ENCODE measurements at places on chromosomes 1 and 21. TPM values are rescaled to one million over a fixed set of nuclear protein-coding genes. Genes with fewer than 3 reads are reported as not detected.

OR2L5 gene
- total RNA-seq: not detected

LYST gene
- total RNA-seq: 3.6 TPM

GRCh38 chr1:10814976-10815857 lies 18.8 kb upstream of the CASZ1 start:
- no peaks in the 10 kb centered on the region for H3K4me1 ChIP-seq
- H3K4me3 ChIP-seq: no peak overlapping the region
- H3K36me3 ChIP-seq: no peaks in the 10 kb centered on the region
- DNase-seq: no peak
- H3K27ac ChIP-seq: no peak overlapping the region
- no peaks in the 10 kb centered on the region for H3K27me3 ChIP-seq

DNA sequence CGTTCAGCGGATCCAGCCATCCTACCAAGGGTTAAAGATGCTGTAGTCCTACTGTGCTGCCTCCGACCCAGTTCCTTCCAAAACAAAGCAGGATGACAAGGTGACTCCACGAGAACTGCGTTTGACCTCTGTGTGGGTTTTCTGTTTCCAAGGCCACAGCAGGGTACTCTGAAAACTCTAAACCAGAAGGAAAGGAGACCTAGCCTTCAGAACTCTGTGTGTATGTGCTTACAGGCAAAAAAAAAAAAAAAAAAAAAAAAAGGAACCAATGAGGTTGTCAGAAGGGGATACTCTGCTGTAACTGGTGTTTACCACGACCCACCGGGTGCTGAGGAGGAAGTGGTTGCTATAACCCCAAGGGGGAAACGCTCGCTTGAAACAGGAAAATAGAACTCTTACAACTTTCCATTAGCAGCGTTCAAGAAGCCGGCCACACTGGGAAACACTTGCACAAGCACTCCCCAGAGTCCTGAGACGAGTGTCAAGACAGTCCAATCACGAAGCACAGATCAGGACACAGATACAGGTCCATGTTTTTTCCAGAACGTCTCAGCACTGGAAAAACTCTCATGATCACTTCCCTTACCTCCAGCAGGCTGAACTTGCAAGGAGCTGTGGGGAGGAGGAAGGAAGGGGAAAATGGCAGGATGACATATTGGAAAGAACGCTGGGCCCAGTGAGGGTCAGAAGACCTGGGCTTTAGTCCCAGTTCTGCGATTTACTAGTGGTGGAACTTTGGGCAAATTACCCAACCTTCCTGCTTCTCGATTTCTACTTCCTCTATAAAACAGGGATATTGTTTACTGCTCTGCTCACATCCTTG lies 64.0 kb downstream of the ITPKB start:
- no peaks in the 10 kb centered on the region for H3K27me3 ChIP-seq
- H3K4me1 ChIP-seq: peaks cover 29% of the 10 kb centered on the region
- no peak for DNase-seq
- H3K36me3 ChIP-seq: no peaks in the 10 kb centered on the region
- H3K27ac ChIP-seq: no peak overlapping the region
- no peak overlapping the region for H3K4me3 ChIP-seq

GRCh38 chr1:61210435-61211154 lies 128.2 kb downstream of the NFIA start:
- H3K27ac ChIP-seq: no peak overlapping the region
- no peaks in the 10 kb centered on the region for H3K4me1 ChIP-seq
- H3K4me3 ChIP-seq: no peak overlapping the region
- no peaks in the 10 kb centered on the region for H3K27me3 ChIP-seq

DNA sequence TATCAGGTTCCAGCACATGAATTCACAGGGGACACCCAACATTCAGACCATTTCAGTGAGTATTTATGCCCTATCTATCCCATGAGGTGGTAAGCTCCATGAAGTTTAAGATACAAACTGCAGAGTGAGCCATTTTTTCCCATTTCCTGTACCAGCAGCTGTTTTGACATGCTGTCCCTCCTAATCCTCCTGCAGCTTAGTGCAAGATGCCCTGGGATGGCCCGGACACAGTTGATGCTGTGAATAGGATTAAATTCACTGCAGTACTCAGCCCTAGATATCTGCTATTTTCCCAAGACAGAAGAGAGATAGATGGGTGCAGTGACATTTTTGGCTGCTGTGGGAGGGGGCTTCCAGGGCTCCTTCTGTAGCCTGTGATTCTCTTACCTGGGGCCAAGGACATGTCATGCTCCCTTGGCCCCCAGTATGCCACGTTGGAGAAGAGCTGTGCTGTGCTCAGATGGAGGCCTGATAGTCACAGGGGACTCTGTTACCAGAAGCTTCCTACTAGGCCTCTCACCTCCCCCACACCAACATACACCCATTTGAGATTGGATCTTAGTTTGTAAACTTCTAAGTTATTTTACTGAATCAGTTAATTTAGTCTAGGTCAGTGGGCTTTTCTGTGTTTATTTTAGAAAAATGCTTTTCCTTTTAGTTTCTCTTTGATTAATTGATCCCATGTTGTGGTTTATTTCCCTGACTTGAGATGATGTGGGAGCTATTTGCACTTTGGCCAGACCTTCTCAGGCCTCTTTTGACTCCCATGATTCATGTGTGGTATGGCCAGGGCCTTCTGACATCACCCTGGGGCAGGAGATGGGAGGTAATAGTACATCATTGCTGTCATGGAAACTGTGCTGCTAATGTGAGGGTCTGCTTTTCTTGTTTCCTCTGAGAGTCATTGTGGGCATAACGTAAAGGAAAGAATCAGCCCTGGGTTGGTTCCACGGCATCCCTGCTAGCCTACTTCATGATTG lies 92.6 kb downstream of the ST3GAL3 start:
- H3K4me1 ChIP-seq: no peaks in the 10 kb centered on the region
- no peak overlapping the region for H3K27ac ChIP-seq
- H3K36me3 ChIP-seq: no peaks in the 10 kb centered on the region
- DNase-seq: no peak

KRTAP19-1 gene
- total RNA-seq: not detected

CD1B gene
- not detected for total RNA-seq

DNA sequence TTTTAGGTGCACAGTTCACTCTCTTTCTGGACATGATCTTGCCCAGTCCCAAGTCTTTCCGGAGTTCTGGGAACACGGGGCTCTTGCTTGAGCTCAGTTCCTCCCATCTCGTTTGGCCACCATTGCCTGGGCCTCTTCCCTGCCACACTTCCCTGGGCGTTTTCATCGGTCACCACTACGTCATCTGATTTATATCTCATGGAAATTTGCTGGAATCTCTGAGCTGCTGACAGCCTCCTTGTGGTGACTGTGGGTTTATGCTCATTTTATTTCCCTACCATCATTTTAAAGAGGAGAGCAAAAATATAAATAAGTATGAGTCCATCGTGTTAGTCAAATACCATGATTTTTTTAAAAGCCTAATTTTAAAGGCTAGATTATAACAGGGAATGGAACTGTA lies 449.1 kb upstream of the KAZN start:
- no peaks in the 10 kb centered on the region for H3K27me3 ChIP-seq
- no peak for DNase-seq
- H3K4me3 ChIP-seq: no peak overlapping the region

DNA sequence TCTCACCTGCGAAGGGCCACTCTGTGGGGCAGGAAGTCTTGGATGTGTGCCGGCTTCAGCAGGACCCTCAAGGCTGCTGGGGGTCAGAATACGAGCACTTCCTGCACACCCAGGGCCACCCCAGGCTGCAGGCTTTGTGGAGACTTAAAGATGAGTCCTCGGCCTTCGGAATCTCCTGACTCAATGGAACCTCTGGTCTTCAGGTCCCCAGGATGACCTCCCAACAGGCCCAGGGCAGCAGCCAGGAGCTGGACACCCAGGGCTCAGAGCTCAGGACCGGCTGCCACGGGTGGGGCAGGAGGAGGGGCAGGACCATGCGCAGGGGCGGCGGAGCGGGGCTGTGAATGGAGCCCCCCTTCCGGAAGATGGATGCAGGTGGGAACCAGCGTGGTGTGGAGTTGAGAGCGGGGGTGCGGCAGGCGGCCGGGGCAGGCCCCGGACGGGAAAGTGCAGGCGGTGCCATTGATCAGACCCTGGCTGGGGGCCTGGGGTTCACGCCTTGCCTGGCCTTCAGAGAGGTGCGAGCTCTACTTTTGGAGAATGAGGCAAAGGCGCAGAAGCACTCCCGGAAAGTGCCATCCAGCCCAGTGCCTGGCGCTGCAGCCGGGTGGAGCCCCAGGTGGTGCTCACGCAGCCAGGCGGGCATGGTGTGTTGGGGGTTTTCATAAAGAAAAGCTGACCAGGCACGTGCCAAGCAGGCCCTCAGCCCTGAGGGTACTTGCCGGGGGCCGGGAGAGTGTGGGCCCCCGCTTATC lies 10.4 kb downstream of the COL18A1 start:
- H3K4me1 ChIP-seq: peaks cover 17% of the 10 kb centered on the region
- H3K36me3 ChIP-seq: no peaks in the 10 kb centered on the region

DNA sequence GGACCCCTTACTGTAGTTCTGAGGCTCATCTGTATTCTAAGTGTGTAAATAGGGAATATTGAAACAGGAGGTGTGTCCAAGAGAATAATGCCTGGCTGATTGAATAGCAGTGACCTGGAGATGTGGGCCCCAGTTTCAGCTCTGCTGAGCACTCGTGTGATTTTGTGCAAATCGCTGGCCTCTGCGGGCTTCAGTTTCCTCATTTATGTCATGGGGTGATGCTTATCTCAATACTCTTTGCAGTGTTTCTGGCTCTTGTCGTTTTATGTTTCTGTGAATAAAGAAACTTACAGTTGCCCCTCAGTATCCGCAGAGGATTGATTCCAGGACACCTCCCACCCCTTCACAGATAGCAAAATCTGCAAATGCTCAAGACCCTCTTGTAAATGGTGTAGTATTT lies 5.0 kb downstream of the COG2 start:
- H3K36me3 ChIP-seq: no peaks in the 10 kb centered on the region
- no peak overlapping the region for H3K27ac ChIP-seq
- H3K27me3 ChIP-seq: no peaks in the 10 kb centered on the region

GRCh38 chr1:51644533-51645197 lies 27.8 kb downstream of the OSBPL9 start:
- no peak for DNase-seq
- H3K36me3 ChIP-seq: no peaks in the 10 kb centered on the region
- no peak overlapping the region for H3K27ac ChIP-seq
- H3K4me1 ChIP-seq: peaks cover 24% of the 10 kb centered on the region
- H3K4me3 ChIP-seq: no peak overlapping the region
- no peaks in the 10 kb centered on the region for H3K27me3 ChIP-seq

DNA sequence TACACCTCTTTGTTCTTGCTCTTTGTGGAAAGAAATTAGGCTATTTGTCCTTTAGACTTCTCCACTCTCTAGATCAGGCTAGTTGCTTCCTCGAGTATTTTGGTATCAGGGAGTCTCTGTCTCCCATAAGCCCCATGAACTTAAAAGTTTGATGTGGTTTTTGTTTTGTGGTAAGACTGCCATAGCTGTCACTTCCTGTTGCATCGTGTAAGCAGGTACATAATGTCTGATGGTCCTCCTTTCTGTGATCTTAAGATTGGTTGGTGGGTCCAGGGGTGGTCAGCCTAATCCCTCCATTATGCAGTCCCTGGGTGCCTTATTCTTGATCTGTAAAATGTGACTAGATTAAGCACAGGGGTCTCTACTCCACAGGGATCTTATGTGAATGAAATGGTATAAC lies 23.1 kb downstream of the CD53 start:
- H3K4me1 ChIP-seq: no peaks in the 10 kb centered on the region
- no peak for DNase-seq
- H3K27me3 ChIP-seq: no peaks in the 10 kb centered on the region
- H3K36me3 ChIP-seq: no peaks in the 10 kb centered on the region
- H3K4me3 ChIP-seq: no peak overlapping the region

DNA sequence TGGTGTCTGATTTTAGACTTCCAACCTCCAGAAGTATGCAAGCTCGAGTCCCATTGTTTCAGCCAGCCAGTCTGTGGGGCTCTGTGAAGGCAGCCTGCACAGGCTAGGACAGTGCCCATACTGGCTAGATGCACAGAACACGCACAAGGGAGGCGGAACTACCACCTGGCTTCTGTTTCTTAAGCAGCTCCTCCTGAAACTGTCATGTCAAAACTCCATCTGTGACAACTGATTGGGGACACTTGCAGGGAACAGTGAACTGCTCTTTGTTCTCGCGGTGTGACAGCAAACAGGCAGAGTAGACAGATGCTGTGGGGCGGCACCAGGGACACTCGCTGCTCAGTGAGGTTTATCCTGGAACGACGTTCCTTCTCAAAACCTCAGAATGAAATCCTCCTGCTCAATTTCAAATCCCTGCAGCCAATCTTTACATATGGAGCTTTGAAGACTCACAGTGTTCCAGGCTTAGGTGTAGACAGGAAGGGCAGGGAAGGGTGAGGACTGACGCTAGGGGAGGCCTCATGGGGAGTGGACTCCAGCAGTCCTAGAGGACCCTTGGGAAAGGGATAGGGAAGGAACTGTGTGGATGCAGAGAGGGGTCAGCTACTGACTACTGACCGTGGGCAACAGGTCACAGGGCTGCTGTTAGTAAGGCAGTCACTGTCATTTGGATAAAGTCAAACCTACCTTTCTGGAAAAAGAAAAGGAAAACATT lies 73.8 kb downstream of the ERG start:
- no peaks in the 10 kb centered on the region for H3K36me3 ChIP-seq
- no peaks in the 10 kb centered on the region for H3K27me3 ChIP-seq
- H3K4me3 ChIP-seq: no peak overlapping the region
- H3K4me1 ChIP-seq: no peaks in the 10 kb centered on the region
- H3K27ac ChIP-seq: no peak overlapping the region
- no peak for DNase-seq

DNA sequence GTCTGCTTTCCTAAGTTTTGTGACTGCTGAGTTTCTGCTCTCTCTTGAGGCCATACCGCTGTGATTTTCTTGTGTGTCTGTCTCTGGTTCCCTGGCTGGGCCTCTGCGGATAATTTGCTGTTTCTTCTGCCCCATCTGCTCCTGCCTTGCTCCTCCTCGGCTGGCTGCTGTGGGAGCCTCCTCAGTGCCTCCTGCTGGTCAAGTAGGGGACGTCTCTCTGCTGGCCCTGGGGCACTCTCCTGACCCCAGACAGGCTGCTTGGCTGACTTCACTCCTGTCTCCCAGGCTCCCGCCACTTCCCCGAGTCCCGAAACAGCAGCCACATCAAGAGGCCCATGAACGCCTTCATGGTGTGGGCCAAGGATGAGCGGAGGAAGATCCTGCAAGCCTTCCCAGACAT lies 28.5 kb downstream of the ETNK2 start:
- H3K36me3 ChIP-seq: peaks cover 2% of the 10 kb centered on the region
- no peak overlapping the region for H3K27ac ChIP-seq
- no peak overlapping the region for H3K4me3 ChIP-seq
- no peak for DNase-seq

AVPR1B gene
- total RNA-seq: not detected

DNA sequence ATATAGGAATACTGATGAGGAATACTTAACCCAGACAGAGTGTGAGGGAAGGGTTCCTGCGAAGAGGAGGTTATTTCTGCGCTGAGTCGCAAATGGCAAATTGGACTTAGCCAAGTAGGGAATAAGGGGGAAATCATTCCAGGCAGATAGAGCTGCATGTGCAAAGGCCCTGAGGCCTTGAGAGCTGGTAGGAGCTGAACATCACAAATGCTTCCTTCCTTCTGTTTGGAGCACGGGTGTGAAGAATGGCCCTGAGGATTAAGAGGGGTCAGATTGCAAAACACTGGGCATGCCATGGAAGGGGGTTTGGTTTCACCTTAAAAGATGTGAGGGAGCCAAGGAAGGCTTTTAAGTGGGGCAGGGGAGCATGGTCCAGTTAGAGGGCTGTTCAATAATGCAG lies 12.4 kb downstream of the IER5 start:
- H3K4me1 ChIP-seq: peaks cover 45% of the 10 kb centered on the region
- DNase-seq: no peak
- H3K4me3 ChIP-seq: no peak overlapping the region
- no peaks in the 10 kb centered on the region for H3K36me3 ChIP-seq
- H3K27ac ChIP-seq: no peak overlapping the region

RIPPLY3 gene
- total RNA-seq: 0.91 TPM

HOOK1 gene
- 25.2 TPM for total RNA-seq

NOS1AP gene
- 5.5 TPM for total RNA-seq

- DNase-seq: no peak
- H3K36me3 ChIP-seq: peaks cover 2% of the 10 kb centered on the region
- no peaks in the 10 kb centered on the region for H3K27me3 ChIP-seq
These were observed 3.5 kb downstream of the MARCKSL1 start for GRCh38 chr1:32332290-32333079.
